ENCODE measurements at places on chromosomes 6 and 20.

DNA sequence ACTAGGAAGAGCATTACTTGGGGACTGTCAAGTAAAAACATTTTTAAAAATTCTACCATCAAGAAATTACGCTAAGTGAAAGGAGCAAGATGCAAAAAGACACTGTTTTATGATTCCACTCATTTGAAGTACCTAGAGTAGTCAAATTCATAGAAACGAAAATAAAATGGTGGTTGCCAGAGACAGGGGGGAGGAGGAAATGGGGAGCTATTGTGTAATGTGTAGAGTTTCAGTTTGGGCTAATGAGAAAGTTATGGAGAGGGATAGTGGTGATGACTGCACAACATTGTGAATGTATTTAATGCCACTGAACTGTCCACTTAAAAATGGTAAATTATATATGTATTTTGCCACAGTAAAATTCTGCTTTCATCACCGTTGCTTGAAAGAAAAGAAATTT, 83.8 kb downstream of the UST start:
- DNase-seq, result no peak

GRCh38 chr6:112622036-112622435, 274.9 kb downstream of the RFPL4B start:
- DNase-seq, result no peak

GRCh38 chr20:1926237-1926636, 31.0 kb downstream of the SIRPA start:
- no peak for DNase-seq

DNA sequence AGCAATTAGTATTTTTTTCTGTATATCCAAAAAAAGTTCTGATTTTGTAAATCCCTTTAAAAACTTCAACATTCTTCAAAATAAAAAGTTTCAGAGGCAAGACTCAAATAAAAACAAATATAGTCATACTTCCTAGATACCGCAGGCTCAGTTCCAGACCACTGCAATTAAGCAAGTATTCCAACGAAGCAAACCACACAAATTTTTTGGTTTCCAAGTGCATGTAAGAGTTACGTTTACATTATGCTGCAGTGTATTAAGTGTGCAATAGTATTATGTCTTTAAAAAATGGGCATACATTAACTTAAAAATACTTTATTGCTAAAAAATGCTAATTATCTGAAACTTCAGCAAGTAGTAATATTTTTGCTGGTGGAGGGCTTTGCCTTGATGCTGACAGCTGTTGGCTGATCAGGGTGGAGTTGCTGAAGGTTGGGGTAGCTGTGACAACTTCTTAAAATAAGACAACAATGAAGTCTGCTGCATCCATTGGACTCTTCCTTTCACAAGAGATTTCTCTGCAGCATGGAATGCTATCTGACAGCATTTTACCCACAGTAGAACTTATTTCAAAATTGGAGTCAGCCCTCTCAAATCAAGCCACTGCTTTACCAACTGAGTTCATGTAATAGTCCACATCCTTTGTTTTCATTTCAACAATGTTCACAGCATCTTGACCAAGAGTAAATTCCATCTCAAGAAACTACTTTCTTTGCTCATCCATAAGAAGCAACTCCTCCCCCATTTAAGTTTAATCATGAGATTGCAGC, 46.0 kb downstream of the PHIP start:
- DNase-seq, result no peak
